ENCODE measurements at places on chromosomes 2 and 18.

- no peak for DNase-seq
Observed at GRCh38 chr2:202612145-202612544, 22.6 kb upstream of the FAM117B start.

DNA sequence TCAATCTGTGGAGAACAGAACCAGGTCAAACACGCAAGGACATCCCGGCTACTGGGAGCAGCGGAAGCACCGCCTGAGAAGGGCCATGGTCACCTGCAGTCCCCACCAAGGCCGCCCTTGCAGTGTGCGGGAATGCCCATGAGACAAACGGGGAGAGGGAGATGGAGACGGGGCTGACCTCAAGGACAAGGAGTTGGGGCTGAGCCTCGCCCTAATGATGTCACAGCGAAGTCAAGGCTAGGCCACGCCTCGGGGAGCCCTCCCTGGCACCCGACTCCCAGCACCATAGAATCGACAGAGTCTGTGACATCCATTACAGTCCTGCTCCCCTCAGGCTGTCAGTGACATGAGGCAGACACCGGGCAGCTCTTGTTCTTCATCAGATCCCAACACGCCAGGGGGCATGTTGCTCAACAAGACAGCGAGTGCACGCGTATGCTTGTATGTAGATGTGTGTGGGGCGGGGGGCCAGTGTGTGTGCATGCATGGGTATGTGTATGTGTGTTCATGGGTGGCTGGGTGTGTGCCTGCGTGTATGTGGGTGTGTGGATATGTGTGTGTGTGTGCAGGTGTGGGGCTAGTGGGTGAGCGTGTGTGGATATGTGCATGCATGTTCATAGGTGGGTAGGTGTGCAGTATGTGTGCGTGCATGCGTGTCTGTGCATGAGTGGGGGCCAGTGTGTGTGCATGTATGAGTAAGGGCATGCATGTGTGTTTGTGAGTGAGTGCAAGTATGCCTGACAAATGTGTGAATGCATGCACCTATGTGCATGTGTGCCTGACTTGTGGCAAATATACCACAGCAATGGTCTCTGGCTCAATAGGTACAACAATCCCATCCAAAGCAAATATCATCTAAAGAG is 57.0 kb downstream of the ANKMY1 start:
- no peak for DNase-seq

GRCh38 chr2:31802711-31803110 is 208.1 kb downstream of the MEMO1 start:
- DNase-seq, result no peak

GRCh38 chr18:3360211-3360610 is 89.8 kb upstream of the TGIF1 start:
- DNase-seq, result no peak

GRCh38 chr2:214629875-214630274 is 179.6 kb downstream of the BARD1 start:
- DNase-seq, result peak; percentile 17
